ENCODE measurements at places on chromosomes 7 and 10.

GRCh38 chr10:70565556-70566514 is 36.7 kb downstream of the PRF1 start:
- DNase-seq, result no peak

- DNase-seq, result no peak
Observed at GRCh38 chr10:51129946-51130544, 55.8 kb downstream of the PRKG1 start.

DNA sequence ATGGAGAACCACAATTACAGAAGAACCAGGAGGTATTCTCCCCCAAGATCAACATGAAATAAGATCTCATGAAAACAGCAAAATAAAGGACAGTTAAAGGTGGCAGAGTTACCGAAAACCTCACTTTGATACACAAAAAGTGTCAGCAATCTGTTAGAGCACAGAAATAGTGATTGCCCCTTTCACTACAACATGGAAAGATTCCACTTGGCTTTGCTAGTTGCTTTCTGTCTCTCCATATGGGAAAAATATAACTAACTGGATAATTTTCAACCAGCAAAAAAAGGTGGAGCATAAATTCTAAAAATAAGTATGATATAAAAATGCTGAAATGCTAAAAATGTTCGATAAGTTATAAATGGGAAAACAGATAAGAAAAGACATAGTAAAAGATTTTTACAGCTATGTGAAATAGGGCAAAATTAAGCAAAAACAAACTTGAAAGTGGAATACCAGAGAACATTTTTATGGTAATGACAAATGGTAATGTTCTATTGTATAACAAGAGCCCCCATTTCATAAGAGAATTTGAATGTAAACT is 90.2 kb downstream of the GPR85 start:
- DNase-seq, result no peak

GRCh38 chr10:100341953-100342626 is 4.9 kb upstream of the SCD start:
- DNase-seq, result peak; percentile 58

GRCh38 chr7:27182285-27182841 is 2.7 kb downstream of the HOXA11 start:
- DNase-seq, result no peak

- DNase-seq, result no peak
Observed at GRCh38 chr7:94511718-94512117, 2.1 kb downstream of the CASD1 start.

- no peak for DNase-seq
Observed at GRCh38 chr7:25385506-25386136, 157.3 kb upstream of the NPVF start.

- DNase-seq, result peak; percentile 2
Observed at GRCh38 chr7:85828614-85829013, 641.8 kb upstream of the SEMA3D start.

All from amniotic epithelial cell (primary cell).